IMR-90 (cell line): ENCODE measurements at places on chromosomes 6 and 20. TPM values are rescaled to one million over a fixed set of nuclear protein-coding genes. Genes with fewer than 3 reads are reported as not detected.

GRCh38 chr6:80145921-80146320, 39.5 kb downstream of the BCKDHB start:
- no peak overlapping the region for H3K4me3 ChIP-seq
- H3K36me3 ChIP-seq, result no peaks in the 10 kb centered on the region
- H3K27me3 ChIP-seq, result no peaks in the 10 kb centered on the region
- H3K4me1 ChIP-seq, result peaks cover 3% of the 10 kb centered on the region
- DNase-seq, result no peak

- no peak overlapping the region for H3K4me3 ChIP-seq
- H3K27ac ChIP-seq, result no peak overlapping the region
- H3K4me1 ChIP-seq, result peaks cover 8% of the 10 kb centered on the region
- no peaks in the 10 kb centered on the region for H3K27me3 ChIP-seq
Observed at GRCh38 chr6:116564311-116564710, 7.0 kb upstream of the RWDD1 start.

GRCh38 chr6:84263557-84263956, 36.1 kb upstream of the CEP162 start:
- no peaks in the 10 kb centered on the region for H3K4me1 ChIP-seq
- H3K27ac ChIP-seq, result no peak overlapping the region
- no peaks in the 10 kb centered on the region; the same call in 1 of the 2 replicates for H3K27me3 ChIP-seq
- DNase-seq, result no peak
- no peaks in the 10 kb centered on the region for H3K36me3 ChIP-seq

Gene OR2H2
- total RNA-seq, result not detected in 2 replicates

DNA sequence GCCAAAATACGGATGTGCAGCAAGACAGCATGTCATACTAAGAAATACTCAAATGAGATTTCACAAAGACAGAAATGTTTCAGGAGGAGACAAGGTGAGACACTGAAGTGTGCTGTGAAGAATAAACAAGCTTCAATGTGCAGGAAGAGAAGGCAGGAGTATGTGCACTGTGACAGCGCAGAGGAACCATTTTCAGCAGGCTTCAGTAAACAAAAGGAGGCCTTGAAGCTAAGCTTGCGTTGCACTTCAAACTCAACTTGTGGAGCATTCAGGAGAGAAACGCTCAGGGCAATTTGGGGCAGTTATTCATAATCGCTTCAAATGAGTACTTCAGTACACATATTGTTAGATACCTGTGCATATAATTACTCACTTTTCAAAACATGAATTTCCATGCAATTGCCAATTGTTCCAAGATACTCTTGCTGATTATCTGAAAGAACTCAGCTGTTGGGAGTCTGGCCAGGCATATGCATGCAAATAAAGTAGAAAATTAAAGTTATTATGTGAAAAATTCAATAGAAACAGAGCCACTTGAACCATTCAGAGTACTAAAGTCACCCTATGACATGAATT, 234.2 kb upstream of the OPRM1 start:
- DNase-seq, result no peak
- no peaks in the 10 kb centered on the region for H3K36me3 ChIP-seq

Gene FAXC
- 1.1 and 1.9 TPM in 2 replicates for total RNA-seq

DNA sequence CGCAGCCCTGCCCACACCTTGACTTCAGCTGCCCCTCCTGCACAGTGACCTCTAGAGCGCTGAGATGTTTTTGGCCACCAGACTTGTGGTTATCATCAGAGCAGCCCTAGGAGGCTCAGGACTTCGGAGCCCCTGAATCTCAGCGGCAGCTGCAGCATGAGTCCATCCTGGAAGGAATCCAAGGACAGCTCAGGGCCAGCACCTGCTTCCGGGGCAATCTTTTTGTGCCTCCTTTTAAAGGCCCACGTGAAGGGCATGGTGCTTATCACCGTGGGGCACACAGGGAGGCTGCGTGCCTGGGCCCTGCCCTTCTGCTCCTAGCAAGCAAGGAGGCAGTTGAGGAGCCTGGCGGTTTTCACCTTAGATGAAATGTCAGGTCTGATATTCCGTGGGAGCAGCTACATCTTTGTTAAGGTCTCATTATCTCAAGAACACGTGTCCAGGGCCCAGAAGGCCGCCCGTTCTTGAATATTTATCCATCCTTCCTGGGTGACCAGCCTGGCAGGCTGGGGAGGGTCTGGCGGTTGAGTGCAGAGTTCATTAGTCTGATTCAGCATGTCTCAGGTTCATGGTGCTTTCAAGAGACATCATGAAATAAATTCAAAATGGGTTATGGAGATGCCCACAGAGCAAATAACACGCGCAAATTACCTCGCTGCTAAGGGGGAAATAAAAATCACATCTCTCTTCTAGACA, 392.4 kb downstream of the TAF4 start:
- no peak for DNase-seq
- H3K27me3 ChIP-seq, result no peaks in the 10 kb centered on the region
- no peak overlapping the region for H3K27ac ChIP-seq
- no peaks in the 10 kb centered on the region for H3K36me3 ChIP-seq

DNA sequence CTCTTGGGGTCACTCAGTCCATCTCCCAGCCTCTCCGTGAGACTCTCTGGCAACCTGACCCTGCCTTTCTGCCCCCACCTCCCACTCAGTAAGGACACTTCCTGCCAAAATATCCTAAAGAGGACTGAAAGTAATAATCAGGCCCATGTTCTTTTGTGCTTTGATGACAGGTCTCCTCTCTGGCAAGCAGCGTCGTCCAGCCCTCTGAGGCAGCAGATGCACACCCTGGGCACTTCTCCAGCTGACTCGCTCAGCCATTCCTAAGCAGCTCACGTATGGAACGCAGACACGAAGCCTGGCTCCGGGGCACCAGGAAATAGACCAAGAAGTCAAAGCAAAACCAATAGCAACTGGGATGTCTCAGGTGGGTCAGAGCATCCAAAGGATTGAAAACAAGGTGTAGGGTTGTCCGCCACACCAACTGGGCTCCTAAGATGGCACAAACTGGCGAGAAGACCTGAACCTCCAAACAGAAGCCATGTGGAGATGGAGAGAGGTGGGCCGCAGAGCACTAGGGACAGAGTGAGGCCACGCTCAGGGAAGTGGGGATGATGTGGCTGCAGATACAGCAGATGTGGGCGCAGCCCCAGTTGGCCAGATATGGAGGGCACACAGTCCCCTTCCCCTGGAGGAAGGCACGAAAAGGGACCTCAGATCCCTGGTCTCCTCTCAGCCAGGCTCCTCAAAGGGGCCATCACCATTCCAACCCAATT, 99.3 kb downstream of the PRND start:
- H3K27ac ChIP-seq, result peak overlapping the region; percentile 19; the same call in 1 of the 2 replicates
- H3K36me3 ChIP-seq, result peaks cover 5% of the 10 kb centered on the region; the same call in 1 of the 2 replicates
- H3K4me3 ChIP-seq, result no peak overlapping the region
- peaks cover 15% of the 10 kb centered on the region for H3K4me1 ChIP-seq

DNA sequence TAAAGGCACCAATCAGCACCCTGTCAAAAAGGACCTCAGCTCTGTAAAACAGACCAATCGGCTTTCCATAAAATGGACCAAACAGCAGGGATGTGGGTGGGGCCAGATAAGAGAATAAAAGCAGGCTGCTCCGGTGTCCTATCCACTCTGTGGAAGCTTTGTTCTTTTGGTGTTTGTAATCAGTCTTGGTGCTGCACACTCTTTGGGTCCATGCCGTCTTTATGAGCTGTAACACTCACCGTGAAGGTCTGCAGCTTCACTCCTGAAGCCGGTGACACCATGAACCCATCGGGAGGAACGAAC, 7.3 kb upstream of the PXDC1 start:
- H3K36me3 ChIP-seq, result no peaks in the 10 kb centered on the region
- no peak overlapping the region for H3K27ac ChIP-seq
- no peaks in the 10 kb centered on the region for H3K27me3 ChIP-seq
- peaks cover 8% of the 10 kb centered on the region for H3K4me1 ChIP-seq
- no peak for DNase-seq

- H3K27ac ChIP-seq, result no peak overlapping the region
- H3K4me1 ChIP-seq, result peaks cover 21% of the 10 kb centered on the region
- no peaks in the 10 kb centered on the region for H3K36me3 ChIP-seq
- no peaks in the 10 kb centered on the region for H3K27me3 ChIP-seq
Observed at GRCh38 chr6:108618623-108619152, 58.0 kb downstream of the FOXO3 start.
